ENCODE measurements at places on chromosomes 1 and 21.

GRCh38 chr1:36419140-36419539 lies 21.4 kb upstream of the LSM10 start:
- no peak for DNase-seq

GRCh38 chr1:209611771-209612570 lies 28.5 kb downstream of the CAMK1G start:
- DNase-seq, result no peak

DNA sequence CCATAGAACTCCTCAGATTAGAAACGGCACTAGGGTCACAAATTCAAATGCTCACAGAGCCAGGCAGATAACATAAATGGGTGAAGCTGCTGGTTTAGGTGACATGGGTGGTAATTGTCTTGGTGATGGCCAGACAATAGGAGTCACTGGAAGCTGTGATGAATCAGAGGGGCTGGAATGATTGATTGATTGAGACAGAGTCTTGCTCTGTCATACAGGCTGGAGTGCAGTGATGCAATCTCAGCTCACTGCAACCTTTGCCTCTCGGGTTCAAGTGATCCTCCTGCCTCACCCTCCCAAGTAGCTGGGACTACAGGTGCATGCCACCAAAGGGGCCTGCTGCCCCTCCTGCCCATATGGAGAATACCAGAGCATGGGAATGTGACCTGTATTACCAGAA lies 63.0 kb downstream of the HIVEP3 start:
- DNase-seq, result no peak

DNA sequence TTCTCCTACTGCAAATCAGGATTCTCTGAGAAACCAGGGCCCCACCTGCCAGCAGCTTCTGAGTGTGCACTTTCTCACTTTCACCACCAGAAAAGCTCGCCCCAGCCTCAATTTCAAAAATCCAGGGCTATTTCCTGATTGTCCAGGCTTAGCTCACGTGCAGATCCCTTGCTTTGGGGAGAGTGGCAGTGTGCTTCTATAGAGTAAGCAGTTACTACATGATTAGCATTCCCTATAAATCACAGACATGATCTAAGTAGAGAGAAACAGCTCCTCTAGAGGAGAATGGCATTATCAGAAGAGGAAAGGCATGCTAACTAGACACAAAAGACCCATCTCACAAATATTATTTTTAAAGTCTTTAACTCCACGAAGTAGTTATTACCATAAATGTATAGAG lies 456.0 kb upstream of the PKN2 start:
- no peak for DNase-seq

DNA sequence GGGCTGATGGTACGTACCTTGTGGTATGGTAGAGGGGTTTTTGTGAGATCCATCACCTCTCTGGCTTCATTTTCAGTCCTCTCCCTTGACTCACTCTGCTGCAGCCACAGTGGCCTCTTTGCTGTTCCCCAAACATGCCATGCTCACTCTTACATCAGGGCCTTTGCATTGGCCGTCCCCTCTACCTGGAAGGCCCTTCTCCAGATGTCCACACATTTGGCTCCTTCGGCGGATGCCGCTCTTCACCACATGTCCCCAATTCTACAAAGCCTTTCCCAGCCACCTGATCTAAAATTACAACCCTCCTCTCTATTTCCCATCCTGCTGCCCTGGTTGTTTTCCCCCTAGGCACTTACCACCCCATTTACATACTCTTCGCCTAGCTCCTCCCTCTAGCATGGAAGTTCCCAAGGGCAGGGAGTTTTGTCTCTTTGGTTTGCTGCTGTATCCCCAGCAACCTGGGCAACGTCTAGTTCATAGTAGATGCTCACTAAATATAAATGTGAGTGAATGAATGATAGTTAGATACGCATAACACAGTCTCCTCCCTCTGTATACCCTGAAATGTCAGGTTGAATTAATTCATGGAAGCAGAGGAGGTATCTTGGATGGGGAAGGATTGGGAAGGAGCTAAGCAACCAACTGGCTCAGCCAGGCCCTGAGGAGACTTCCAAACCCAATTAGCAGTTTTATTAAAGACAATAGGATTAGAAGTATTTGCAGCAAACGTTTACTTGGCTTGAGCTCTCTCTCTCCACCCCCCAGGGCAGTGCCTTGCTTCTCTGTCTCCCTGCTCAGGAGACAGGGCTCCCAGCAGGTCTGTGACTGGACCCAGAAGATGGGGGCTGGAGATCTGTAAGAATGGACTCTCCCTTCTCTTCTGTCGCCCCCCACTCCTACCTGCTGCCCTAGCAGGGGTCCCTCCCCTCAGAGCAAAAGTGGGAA lies 264.2 kb downstream of the GRIK3 start:
- DNase-seq, result no peak
